ENCODE measurements at places on chromosomes 3 and 15.

DNA sequence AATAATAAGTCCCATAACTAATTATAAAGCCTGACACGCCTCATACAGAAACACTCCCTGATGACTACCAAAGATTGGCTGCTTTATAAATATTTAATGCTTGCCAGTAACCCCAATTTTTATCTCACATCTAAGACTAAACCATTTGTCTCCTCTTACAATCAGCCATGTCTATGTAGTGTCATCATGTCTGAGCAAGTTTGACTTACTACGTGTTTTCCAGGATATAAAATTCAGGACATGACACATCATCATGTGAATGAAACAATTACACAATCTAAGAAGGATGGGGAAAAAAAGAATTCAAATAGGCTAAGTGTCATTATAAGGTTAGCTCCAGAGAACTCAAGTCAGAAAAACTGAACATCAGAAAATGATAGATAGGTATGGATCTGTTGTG is 208.7 kb downstream of the MECOM start:
- no peak for DNase-seq

DNA sequence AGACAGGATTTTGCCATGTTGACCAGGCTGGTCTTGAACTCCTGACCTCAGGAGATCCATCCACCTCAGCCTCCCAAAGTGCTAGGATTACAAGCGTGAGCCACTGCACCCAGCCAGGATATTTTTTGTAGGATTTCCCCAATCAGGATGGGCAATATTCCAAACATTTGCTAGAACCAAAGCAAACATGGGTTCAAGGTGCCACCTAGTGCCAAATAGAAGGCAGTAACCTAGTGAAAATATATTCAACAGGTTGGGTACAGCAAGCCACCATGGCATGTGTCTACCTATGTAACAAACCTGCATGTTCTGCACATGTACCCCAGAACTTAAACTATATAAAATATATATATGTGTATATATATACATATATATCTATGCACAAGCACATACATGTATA is 185.9 kb upstream of the CADM2 start:
- DNase-seq, result no peak

DNA sequence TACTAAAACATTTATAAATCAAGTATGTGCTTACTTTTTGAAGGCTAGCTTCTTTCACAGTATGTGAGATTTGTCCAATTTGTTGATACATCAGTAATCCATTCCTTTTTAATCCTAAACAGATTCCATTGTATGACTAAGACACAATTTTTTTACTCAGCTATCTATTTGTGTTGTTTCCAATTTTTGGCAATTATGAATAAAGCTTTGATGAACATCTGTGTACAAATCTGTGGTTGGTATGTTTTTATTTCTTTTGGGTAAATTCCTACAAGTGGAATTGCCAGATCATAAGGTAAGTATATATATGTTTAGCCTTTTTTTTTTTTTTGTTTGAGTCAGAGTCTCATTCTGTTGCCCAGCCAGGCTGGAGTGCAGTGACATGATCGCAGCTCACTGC is 56.2 kb upstream of the VEPH1 start:
- no peak for DNase-seq

- no peak for DNase-seq
Observed at GRCh38 chr15:75164625-75165350, 36.9 kb upstream of the C15orf39 start.

- DNase-seq, result no peak
Observed at GRCh38 chr3:149319750-149320149, 13.7 kb downstream of the TM4SF18 start.

DNA sequence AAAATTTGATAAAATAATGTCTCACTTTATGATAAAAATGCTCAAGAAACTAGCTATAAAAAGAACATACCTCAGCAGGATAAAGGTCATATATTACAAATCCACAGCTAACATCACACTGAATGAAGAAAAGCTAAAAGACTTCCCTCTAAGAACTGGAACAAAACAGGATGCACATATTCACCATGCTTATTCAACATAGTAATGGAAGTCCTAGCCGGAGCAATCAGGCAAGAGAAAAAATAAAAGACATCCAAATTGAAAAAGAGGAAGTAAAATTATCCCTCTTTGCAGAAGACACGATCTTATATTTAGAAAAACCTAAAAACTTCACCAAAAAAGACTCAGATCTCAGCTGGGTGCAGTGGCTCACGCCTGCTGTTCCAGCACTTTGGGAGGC is 34.0 kb downstream of the SENP7 start:
- no peak for DNase-seq

- no peak for DNase-seq
Observed at GRCh38 chr15:99167201-99167600, 62.3 kb downstream of the SYNM start.

GRCh38 chr3:3806856-3807255 is 7.6 kb downstream of the LRRN1 start:
- DNase-seq, result no peak

Measured in activated naive CD4-positive, alpha-beta T cell treated with anti-CD3 and anti-CD28 coated beads, Interleukin-2, amount 10 ng/mL, durations not matched to agents 7 days and 5 days (primary cell).